SK-N-MC (cell line): ENCODE measurements at places on chromosomes 3 and 15.

DNA sequence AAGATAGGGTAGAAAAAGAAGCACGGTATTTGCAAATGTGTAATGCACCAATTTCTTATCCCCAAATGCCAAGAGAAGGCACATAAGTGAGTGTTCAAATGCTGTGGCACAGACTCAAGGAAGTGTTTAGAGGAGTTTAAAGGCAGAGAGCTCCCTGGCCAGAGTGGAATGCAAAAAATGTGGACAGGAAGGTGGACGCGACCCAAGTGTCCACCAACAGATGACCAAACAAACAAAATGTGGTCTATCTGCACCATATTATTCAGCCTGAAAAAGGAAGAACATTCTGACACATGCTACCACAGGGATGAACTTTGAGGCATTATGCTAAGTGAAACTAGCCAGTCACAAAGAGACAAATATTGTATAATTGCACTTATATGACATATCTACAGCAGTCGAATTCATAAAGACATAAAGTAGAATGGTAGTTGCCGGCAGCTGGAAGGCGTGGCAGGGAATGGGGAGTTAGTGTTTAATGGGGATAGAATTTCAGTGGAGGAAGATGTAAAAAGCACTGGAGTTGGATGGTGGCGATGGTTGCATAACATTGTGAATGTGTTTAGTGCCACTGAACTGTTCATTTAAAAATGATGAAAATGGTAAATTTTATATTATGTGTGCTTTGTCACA is 126.6 kb downstream of the SRGAP3 start:
- no peak for DNase-seq

DNA sequence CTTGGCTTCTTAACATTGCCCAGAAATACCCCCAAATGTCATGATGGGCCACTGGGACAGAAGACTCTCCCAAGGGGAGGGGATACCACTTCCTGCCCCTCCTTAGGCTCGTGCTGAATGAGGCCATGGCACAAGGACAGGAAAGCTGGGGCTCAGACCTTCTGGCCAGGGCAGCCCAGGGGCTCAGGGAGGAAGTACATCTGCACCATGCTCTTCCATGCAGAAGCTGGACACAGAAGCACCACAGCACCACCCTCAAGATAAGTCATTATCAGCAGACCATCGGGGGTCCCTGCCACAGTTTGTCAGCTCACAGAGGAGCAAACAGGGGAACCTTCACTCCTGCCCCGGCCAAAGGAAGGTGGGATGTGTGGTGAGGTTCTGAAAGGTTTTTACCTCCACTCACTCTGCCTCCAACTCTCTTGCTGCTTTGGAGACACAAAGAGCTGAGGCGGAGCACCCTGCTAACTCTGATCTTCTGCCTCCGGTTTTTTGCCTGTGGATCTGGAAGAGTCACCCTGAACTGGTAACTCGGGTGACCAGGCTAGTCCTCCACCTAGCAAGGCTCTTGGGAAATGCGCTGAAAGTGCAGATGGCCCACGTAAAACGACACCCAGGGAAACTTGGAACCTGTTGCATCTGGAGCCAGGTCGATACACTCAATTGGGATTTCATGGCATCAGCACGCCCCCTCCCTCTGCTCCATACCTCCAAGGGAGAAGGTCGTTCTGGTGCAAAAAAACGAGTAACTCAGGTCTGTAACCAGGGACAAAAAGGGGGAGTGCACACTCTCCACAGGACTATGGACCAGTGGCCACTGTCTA is 8.3 kb downstream of the BMF start:
- DNase-seq, result no peak

- DNase-seq, result no peak
Observed at GRCh38 chr3:159451067-159451466, 537.6 kb upstream of the IL12A start.

DNA sequence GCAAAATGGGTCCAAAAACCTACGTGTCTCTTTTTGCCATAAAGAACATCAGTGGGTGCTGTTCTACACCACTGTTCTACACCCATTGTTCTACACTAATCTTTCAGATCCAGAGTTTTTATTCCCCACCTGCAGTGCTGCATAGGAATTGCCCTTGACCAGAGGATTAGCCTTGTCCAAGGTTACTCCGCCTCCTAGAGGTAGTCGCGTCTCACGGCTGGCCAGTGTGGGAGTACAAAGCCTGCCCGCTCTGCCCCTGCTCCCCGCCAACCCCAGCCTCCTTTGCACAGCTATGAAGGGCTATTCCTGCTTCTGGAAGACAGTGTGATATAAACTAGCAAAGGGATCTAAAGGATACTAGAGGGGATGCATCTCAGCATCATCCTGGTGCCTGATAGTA is 222.1 kb upstream of the LMCD1 start:
- no peak for DNase-seq

DNA sequence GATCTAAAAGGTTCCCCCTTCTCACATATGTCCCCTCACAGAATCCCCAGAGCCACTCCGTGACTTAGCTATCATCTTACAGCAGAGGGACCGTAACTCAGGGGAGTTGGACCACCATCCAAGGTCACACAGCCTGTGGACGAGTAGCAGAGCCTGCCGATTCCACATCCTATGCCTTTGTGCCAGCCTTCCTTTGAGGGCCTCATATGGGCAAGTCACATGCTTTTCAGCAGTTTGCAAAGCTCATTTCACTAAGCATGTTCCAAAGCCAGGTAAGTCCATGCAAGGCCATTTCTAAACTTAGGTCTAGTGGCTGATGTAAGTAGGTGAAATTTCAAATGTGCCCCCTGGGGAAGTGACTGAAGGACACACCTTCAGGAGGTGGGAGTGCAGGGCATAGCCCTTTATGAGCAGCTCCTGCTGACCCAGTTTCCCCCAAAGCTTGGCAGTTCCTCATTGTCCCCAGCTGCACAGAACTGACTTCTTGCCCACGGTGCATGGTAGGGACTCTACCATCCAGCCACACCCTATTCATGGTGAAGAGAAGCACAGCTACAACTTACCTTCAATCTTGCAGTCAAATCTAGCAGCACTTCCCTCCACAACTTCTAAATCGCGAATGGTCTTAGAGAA is 33.3 kb upstream of the HACD2 start:
- no peak for DNase-seq

DNA sequence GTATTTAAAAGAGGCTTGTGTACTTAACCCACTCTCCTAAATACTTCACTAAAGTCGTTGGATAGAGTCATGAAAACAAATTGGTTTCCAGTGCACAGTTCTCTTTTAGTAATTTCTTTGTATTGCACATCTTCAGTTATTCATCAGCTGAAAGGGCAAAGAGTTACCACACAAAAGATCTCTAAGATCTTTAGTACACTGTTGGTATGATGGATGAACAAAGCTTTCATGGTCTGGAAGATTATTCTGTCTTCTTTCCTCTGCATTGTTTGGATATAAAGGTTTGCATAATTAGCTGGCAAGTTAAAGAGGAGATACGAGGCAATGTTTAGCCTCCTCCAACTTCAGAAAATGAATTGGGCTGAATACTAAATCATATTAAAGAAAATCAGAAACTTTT is 40.5 kb downstream of the BCHE start:
- DNase-seq, result no peak

- DNase-seq, result no peak
Observed at GRCh38 chr3:47082519-47082918, 81.4 kb downstream of the SETD2 start.

- DNase-seq, result no peak
Observed at GRCh38 chr3:197027896-197028727, 1.5 kb downstream of the MELTF start.

GRCh38 chr15:90883976-90884718 is at the start of gene FES:
Gene FES, plus strand, starts transcription at chr15:90884504. Its CDS starts 542 bp downstream, at chr15:90885046.
- no peak for DNase-seq

DNA sequence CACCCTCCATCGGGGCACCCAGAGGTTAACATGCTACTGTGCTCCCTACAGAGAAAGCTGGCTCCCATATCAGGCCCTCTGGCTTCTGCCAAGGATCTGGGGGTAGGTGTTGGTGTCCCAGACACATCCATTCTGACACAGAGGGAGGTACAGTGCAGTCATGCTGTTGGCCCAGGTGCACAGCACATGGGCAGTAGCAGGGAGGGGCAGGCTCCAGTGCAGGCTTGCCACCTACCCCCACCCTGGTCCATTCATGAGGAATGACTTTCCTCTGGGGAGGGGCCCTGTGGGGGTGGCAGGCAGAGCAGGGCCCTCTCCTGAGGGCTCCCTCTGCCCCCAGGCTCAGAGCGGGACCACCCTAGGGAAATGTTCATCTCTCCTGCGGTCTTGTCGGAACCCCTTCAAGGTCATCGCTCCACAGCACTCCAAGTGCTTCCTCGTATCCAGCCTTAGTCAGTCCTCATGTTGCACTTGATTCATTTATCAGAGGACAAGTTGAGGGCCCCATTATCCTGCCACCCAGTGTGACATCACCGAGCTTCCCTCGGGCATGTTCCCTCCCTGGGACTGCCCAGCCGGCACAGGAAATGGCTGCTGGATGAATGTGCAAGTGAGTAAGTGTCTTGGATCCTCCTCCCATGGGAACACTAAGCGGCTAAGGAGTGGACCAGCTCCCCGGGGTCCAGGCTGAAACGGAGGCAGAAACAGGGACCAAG is 10.0 kb downstream of the DUSP7 start:
- no peak for DNase-seq

GRCh38 chr3:160886421-160886820 is 130.4 kb downstream of the PPM1L start:
- DNase-seq, result no peak

DNA sequence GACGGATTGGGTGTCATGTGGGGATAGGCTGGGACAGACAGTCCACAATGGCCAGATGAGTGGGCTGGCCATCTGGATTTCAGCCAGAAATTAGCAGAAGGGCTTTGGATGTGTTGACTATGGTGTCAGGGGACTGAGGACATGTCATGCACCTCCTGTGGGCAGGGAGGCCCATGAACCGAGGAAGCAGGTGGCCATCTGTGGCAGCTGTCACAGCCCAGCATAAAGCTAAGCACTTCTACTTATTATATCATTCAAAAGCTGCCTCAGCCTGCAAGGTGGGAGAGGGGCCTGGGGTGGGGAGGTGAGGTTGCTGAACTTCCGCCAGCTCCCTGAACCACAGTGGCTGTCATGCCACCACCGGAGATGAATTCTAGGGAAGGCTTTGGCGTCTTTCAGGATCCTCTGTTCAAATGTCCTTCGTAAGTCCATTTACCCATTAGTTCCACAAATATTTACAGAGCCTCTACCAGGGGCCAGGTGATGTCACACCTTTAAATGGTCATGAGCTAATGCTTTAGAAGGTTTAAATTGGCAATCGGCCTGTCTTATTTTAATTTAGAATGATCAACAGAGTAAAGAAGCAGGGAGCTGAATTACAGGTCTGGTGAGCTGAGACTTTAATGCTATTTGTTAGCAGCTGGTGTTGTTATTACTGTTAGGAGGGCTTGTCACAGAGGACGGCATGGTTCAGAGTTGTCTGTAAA is 23.6 kb upstream of the CAV3 start:
- DNase-seq, result no peak

DNA sequence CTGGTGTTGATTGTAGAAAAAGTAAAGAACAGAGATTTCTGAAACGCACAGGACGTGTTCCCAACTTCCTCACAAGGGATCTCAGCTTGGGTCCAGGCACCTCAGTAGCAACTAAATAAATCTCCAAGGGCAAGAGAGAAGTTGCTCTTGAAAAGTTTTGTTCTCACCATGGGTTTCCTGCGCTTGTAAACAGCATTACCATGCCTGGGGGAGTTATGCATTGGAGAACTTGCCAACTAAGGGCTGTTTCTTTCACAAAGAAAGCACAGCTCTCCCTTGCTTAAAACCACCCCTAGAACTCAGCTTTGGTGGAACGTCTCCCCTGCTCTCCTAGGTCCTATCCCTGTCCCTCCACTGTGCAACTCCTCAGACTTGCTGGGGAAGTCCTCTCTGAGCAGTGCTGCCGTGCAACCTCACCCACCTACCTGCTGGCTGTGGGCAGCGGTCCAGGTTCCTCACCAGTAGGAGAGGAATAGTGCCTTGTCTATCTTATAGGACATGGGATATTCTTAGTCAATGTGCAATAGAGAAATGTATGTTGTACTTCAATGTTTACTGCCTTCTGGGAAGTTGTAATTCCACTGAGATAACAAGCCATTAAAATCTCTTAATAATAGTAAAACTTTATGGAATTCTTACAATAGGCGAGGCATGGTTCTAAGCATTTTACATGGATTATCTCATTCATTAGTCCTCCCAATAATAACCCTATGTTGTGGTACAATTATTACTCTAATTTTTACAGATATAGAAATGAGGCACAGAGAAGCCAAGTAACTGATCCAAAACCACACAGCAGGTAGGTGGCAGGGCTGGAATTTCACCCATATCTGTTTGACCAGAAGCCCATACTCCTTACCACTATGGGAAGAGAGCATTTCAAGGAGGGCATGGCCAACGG is 51.5 kb downstream of the UMPS start:
- peak; percentile 90 for DNase-seq

- no peak for DNase-seq
Observed at GRCh38 chr15:83108266-83109219, 1.1 kb downstream of the TM6SF1 start.

DNA sequence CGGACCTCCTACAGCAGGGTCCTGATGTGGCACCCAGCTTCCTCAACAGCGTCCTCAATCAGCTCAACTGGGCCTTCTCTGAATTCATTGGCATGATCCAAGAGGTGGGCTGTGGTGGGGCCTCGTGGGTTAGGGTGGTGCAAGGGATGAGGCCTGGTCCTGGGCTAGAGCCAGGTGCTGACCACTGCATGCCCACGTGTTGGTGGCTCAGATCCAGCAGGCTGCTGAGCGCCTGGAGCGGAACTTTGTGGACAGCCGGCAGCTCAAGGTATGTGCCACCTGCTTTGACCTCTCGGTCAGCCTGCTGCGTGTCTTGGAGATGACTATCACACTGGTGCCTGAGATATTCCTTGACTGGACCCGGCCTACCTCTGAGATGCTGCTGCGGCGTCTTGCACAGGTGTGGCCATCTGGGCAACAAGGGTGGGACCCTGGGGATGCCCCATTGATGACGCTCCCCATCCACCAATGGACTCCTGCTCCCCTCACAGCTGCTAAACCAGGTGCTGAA is 3.8 kb downstream of the AMIGO3 start:
- DNase-seq, result no peak

DNA sequence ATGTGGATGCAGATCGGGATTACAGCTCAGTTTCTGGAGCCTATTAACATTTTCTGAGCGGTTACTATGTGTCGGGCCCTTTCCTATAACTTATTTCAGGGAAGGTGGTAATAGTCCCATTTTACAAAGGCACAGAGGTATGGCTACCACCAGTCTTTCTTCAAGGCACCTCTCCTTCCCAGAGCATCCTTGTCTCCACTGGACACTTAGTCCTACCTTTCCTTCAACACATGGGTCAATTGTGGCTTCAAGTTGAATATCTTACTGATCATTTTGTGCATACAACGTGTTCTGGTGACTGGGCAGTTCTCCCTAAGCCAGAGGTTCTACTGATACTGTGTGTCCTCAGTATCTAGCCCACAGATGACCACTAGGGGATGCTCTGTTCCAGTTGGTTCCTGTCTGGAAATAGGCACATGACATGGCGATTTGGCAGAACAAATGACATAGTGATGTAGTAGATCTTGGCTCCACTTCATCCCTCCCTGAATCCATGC is 60.7 kb upstream of the CMTM8 start:
- no peak for DNase-seq

DNA sequence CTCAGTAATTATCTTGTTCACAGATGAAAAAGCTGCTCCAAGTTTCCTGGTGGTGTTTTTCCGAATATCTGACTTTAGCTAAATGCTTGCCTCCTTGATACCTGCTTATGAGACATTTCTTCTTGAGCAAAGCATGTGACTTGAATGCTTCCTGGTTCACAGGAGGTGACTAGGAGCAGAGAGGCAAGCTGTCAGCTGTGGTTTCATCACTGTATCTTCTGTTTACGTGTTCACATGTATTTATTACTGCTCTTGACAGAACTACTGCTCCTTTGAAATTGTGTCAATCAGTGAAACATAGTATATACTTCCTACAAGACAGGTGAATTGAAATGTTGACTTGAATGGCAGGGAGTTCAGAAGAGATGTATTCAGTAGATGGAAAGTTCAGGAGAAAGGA is 8.9 kb upstream of the SPPL2A start:
- no peak for DNase-seq
